ENCODE measurements at places on chromosomes 5 and 9. TPM values are rescaled to one million over a fixed set of nuclear protein-coding genes. Genes with fewer than 3 reads are reported as not detected.

DNA sequence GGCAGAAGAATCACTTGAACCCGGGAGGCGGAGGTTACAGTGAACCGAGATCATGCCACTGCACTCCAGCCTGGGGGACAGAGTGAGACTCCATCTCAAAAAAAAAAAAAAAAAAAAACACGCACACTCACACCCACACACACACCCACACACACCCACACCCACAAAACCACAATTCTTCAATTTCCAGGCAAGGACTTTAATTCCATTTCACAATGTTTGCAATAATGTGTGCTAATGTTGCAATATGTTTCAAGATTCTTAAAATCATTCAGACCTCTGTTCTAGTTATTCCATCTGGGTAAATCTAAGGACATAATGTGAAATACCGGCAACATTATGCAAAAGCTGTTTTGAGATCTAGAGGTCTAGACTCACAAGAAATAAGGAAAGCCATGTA is 28.3 kb downstream of the CCDC69 start:
- no peak for DNase-seq

DNA sequence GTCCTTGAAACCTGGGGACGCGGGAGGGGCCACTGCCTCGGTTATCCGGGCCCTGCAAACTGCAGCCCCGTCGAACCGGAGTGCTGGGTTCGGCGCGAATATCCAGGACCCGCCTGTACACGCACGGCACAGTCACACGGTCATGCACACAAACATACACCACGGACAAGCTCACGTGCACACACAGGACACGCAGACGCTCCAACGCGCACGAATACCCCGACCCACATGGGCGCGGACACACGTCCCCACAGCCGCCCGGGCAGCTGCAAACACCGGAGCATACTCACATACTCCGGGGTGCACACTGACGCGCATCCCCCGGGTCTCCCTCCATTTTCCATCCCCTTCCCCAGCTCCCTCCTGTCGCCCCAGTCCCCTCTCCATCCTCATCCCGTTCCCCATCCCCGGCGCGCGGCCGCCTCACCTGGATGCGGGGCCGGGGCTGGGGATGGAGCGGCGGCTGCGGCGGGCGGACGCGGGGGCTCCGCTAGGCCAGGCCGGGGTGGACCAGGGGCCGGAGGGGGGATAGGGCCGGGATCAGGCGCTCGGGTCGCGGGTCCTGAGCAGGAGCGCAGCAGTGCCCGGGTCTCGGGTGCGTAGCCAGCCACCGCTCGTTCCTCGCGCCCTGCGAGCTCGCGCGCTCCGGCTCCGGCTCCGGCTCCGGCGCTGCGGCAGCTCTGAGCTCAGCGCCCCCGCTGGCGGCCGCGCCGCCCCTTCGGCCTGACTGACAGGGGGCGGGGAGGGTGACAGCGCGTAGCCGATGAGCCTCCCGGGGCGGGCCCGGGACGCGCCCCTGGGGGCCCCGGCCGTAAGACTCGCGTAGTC is at the start of the genes EIF4E1B and SNCB:
TSS of gene EIF4E1B (plus strand) at position 823 of the 828 bp plus-strand sequence. CDS start 12,113 bp downstream, outside the sequence.
TSS of gene SNCB (minus strand) at position 682 of the 828 bp plus-strand sequence. CDS start 880 bp downstream, outside the sequence.
- DNase-seq = no peak

- DNase-seq = no peak
Measured at GRCh38 chr5:157345485-157345884, 79.6 kb downstream of the CYFIP2 start.

The TNFSF8 gene
- total RNA-seq = 19.4 TPM

- no peak for DNase-seq
Measured at GRCh38 chr5:126464959-126465358, 41.8 kb downstream of the GRAMD2B start.

GRCh38 chr5:32520356-32520755 is 65.0 kb upstream of the SUB1 start:
- DNase-seq = no peak

- no peak for DNase-seq
Measured at GRCh38 chr9:109861918-109862317, 81.9 kb downstream of the PALM2AKAP2 start.

DNA sequence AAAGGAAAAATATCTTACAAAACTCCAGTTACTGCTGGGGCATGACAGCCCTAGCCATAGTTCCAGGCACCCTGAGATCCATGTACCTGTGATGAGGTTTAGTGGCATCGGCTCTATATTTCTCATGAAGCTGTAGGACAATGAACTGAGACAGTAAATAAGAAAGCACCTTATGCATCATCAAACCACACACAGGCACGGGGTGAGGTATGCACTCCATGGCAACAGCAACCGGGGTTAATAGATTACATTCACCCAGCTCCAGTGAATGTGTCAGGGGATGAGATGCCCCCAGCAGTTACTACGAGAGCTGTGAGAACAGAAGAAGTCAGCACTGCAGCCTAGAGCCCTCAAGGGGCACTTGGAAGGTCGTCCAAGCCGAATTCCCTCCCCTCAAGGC is 162.0 kb upstream of the S1PR3 start:
- DNase-seq = no peak

GRCh38 chr9:32526041-32526706 is at the start of gene RIGI:
RIGI (minus strand) TSS chr9:32526196; CDS start chr9:32526166, 30 bp downstream.
- peak; percentile 68 for DNase-seq

- DNase-seq = no peak
Measured at GRCh38 chr5:72468606-72469005, 38.6 kb downstream of the ZNF366 start.

The RORB gene
- total RNA-seq = not detected

DNA sequence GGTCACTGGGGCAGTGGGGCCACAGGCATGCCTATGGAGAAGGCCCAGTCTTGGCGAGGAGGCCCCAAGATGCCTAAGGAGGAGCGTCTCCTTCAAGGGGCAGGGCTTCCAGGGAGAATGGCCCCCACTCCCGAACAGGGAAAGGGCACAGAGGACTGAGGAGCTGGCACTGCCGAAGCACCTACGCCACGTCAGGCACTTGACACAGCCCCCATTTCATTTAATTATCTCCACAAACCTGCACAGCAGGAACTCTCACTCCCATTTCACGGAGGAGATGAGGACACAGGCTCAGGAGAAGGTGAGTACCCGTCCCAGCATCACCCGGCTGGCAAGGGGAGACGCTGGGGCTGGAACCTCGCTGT is 26.0 kb downstream of the EGR1 start:
- DNase-seq = no peak

GRCh38 chr5:36300191-36300926 is 1.3 kb downstream of the RANBP3L start:
- DNase-seq = no peak

The MEGF10 gene
- total RNA-seq = not detected

DNA sequence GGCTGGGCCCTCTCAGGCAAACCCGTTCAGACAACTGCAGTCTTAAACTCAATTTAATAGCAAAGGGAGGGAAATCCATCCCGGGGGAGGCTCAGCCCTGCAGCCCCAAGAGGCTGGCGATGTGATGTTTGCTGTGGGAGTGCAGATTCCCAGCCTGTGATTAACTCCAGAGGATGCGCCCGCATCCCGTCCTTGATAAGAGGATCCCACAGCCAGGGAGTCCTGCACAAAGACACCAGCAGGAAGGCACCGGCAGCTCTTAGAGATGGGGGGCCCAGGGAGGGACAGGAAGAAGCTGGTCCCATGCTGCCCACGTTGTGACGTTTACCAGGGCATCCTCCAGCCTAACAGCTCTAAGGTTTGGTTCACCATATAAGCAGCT is 64.7 kb downstream of the MRPL36 start:
- no peak for DNase-seq

The DCAF10 gene
- total RNA-seq = 22.5 TPM

The OR1Q1 gene
- not detected for total RNA-seq

- DNase-seq = no peak
Measured at GRCh38 chr5:149323621-149324205, 21.6 kb upstream of the GRPEL2 start.

- DNase-seq = no peak
Measured at GRCh38 chr5:160325716-160326115, 13.4 kb upstream of the CCNJL start.

The YTHDC2 gene
- 49.2 TPM for total RNA-seq

GRCh38 chr9:87682085-87682484 is 43.8 kb upstream of the CTSL start:
- DNase-seq = no peak

DNA sequence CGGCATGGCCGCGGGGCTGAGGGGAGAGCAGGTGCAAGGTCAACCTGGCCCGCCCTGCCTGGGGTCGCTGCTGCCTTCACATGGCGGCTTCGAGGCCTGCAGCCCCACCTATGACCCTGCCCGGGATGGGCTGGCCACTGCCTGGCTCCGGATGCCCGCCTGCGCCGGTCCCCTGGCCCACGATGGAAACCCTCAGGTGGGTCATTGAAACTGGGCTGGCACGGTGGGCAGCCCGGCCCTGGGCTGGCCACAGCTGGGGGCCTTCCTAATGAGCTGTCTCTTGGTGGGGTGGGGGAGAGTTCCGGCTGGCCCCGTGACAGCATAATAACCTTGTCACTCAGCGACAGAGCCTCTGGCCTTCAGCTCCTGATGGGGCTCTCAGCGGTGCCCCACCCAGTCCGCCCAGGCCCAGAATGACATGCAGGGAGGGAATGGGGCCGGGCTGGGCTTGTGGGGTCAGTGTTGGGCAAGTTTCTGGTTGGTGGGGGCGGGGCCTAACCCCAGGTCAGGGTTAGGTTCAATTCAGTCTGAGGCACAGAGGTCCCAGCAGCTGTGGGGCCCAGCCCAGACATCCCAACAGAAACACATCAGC is at the start of gene CCDC187:
TSS of gene CCDC187 (minus strand) at position 270 of the 592 bp plus-strand sequence. CDS start at position 6, 264 bp downstream.
- no peak for DNase-seq

The TMEM215 gene
- total RNA-seq = not detected

GRCh38 chr5:73066466-73066865 is 53.9 kb upstream of the TMEM171 start:
- no peak for DNase-seq

- no peak for DNase-seq
Measured at GRCh38 chr5:168848569-168848968, 269.4 kb upstream of the PANK3 start.

The MIGA2 gene
- 60.7 TPM for total RNA-seq

GRCh38 chr5:177446200-177447065 is at the start of gene PRR7:
PRR7 (plus strand) TSS chr5:177446814; CDS start chr5:177455068, 8,254 bp downstream.
- DNase-seq = peak; percentile 74

GRCh38 chr9:92717201-92718085 is 47.2 kb downstream of the BICD2 start:
- no peak for DNase-seq

The DPYSL3 gene
- total RNA-seq = not detected

The STARD4 gene
- total RNA-seq = 11.1 TPM

The NR5A1 gene
- not detected for total RNA-seq

The C9orf72 gene
- 26.5 TPM for total RNA-seq

- DNase-seq = no peak
Measured at GRCh38 chr5:93715327-93715726, 26.1 kb downstream of the POU5F2 start.

DNA sequence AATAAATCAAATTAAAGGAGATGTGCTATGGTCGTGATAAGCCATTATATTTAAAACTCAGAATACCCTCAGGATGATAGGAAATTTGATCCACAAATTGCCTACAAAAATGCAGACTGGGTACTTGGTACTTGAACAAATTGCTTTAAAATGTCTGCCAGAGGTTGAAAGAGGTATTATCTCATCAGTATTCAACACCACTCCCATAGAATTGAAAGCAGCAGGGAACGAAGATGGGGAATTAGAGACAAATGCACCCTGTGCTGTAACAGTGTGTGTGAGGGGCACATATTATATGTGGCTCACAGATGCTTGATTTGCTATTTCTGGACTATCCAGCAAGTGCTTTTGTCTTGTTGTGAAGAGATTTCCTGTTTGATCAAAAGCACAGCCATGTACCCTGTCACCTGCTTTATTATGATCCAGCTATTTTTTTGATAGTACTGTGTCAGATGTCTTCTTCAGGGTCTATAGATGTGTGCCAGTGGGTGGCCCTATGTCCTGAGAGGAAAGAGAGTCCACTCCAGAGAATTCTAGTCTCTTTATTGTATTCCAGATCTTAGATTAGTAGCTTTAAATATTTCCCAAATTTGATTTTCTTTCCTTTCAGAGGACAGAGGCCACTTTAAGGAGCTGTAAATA is 120.1 kb downstream of the XRCC4 start:
- no peak for DNase-seq

- DNase-seq = no peak
Measured at GRCh38 chr9:4009006-4009511, 290.8 kb downstream of the GLIS3 start.

Data from naive thymus-derived CD4-positive, alpha-beta T cell (primary cell).